Melanocyte of skin (primary cell): ENCODE measurements at places on chromosomes 6 and 20. TPM values are rescaled to one million over a fixed set of nuclear protein-coding genes. Genes with fewer than 3 reads are reported as not detected.

Gene RIMS4
- under 0.01 and 0.36 TPM in 2 replicates for total RNA-seq

Gene DACT2
- total RNA-seq: not detected in 2 replicates

Gene BPIFB2
- not detected in 2 replicates for total RNA-seq

Gene FAM8A1
- total RNA-seq: 17.6 and 21.1 TPM in 2 replicates

Gene ZNF335
- 16.5 and 20.7 TPM in 2 replicates for total RNA-seq

Gene HTR1B
- total RNA-seq: 0.73 TPM in 1 of 2 replicates, not detected in the other

Gene HNF4A
- not detected in 2 replicates for total RNA-seq

Gene PEDS1
- 29.0 and 33.8 TPM in 2 replicates for total RNA-seq

Gene HLA-A
- 827 and 1,080 TPM in 2 replicates for total RNA-seq

Gene IP6K3
- total RNA-seq: 1.8 and 4.1 TPM in 2 replicates

Gene TFAP2B
- total RNA-seq: under 0.01 and 0.36 TPM in 2 replicates

Gene FHL5
- not detected in 2 replicates for total RNA-seq

Gene PRSS16
- total RNA-seq: 0.73 TPM in 1 of 2 replicates, not detected in the other

Gene LAMP5
- not detected in 2 replicates for total RNA-seq
